ENCODE measurements at places on chromosomes 1 and 21.

GRCh38 chr1:216119600-216119999 lies 303.6 kb downstream of the USH2A start:
- no peak for DNase-seq

DNA sequence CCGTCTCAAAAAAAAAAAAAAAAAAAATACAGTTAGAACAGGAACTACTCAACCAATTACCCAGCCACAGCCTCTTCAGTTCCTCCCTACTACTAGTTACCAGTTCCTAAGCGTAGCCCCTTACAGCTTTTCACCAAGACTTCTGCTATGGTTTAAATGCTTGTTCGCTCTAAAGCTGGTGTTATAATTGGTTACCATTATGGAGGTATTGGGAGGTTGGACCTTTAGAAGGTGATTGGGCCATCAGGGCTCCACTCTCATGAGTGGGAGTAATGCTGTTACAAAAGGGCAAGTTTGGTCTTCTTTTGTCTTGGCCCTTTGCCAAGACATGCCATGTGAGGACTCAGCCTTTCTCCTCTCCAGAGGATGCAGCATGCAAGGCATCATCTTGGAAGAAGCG lies 3.0 kb upstream of the SMPDL3B start:
- DNase-seq: no peak

- DNase-seq: no peak
These were observed 328.5 kb downstream of the TBX15 start for GRCh38 chr1:118659646-118660045.

DNA sequence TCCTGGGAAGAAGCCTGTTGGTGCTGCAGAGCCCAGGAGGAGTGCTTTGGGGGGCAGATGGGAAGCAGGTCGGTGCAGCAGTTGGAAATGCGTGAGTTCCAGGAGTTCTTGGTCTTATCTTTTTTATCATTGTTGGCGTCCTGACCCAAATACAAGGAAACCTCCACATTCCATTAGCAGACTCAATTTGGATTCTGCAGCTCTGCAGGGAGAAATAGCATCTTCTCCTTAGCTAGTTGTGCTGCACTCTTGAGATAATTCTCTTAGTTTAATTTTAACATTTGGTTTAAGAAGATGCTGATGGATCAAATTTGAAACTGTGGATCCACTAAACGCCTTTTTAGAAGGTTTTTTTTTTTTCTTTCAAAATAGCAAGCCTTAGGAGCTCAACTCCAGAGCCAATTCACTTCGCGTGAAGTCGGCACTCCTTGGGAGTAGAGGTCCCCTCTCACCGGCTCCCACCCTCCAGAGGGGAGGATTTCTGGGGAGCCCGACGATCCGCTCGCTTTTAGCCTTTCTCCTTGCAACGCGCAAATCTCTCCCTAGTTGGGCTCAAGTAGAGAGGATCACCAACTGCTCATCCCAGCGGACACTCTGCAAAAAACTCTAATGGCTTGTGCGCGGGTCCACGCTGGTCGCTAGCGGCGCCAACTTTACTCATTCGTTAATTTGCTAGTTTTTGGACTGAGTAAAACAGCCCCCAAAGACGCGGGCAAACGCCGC lies 1.3 kb downstream of the PLD5 start:
- DNase-seq: no peak

DNA sequence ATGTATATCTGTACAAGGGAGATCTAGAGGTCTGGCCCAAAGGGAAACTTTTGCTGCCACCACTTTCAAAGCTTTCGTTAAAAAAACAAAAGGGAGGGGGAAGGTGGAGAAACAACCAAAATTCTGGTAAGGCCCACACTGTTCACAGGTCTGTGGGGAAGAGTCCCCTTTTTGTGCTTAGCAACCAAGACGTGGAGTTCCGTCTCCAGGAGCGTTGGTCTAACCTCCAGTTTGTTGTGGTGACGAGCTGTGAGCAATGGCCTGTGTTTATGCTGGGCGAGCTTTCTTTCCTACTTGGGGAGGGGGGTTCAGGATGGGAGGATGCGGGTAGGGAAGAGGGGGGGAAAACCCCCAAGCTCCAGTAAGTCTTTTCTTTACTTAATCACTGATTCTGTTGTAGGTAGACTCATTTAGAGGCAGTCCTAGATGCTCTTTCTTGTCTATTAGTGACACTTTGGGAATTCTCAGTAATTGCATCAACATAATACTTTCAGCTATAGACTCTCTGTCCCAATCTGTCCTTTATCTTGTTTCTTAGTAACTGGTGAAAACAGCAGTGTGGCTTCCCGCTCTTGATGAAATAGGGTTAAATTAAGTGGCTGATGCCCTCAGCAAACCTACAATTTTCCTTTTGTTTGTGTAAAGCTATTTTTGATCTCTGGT lies 1.5 kb downstream of the HIPK1 start:
- peak; percentile 59 for DNase-seq

- DNase-seq: no peak
These were observed 216.8 kb downstream of the TOMM20 start for GRCh38 chr1:234911787-234912186.

DNA sequence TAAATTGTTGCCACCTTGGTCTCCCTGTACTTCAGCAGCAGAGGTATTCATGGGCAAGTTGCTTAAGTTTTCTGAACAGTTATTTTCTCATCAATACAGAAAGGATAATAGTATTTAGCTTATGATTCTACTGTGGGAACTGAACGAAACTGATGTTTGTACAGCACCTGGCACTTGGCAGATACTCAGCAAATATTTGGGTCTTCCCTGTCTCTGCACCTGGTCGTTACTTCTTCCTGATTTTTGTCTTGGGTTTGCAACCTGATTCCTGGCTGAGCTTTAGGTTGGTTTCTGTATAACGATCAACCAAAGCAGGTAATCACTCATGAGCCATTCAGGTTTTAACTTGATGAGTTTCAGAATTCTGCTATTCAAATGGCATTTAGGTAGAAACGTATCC lies 490.6 kb downstream of the KIF26B start:
- DNase-seq: no peak

DNA sequence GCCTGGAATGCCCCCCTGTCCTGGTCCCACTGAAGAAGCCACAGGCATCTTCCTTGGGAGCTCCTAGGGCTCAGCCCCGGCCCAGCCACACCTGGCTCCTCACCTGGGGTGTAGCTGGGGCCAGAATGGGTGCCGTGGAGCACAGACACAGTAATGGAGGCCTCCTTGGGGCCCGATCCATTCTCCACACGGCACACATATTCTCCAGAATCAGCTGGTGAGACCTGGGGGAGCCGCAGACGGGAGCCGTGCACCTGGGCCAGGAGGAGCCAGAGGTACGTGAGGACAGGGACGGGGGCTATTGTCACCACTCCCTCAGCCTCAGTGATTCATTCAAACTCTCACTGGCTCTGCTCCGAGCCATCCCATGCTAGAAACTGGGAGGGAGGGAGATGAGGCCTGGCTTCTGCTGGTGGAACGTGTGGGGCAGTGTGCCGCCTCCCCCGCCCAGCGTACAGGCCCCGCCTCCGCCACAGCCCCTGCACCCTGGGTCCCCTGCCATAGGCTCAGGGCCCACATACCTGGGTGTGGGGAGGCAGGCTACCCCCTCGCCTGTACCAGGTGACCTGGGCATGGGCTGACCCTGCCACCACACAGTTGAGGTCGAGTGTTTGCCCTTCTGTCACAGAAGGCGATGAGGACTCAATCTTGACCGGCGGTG lies 42.2 kb downstream of the LDLRAD2 start:
- DNase-seq: no peak

GRCh38 chr1:76084029-76084627 lies 9.6 kb downstream of the ST6GALNAC3 start:
- DNase-seq: no peak

DNA sequence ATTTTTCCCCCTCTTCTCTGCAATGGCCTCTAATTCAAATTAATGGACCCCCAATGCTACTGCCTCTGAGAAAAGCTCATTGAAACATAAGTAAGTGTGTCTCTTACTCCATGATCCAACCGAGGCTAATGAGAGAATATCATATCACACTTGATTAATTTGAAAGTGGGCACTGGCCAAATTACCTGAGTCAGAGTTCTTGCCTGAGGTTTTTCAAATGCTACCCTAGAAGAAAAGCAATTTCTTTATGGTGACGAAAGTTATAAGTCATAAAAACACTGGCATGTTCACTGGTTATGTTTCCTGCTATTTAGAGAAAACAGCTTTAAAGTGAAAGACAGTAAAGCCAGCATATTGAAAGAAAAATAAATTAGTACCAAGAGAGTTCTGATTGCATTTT lies 368.8 kb upstream of the TMPRSS15 start:
- DNase-seq: no peak

DNA sequence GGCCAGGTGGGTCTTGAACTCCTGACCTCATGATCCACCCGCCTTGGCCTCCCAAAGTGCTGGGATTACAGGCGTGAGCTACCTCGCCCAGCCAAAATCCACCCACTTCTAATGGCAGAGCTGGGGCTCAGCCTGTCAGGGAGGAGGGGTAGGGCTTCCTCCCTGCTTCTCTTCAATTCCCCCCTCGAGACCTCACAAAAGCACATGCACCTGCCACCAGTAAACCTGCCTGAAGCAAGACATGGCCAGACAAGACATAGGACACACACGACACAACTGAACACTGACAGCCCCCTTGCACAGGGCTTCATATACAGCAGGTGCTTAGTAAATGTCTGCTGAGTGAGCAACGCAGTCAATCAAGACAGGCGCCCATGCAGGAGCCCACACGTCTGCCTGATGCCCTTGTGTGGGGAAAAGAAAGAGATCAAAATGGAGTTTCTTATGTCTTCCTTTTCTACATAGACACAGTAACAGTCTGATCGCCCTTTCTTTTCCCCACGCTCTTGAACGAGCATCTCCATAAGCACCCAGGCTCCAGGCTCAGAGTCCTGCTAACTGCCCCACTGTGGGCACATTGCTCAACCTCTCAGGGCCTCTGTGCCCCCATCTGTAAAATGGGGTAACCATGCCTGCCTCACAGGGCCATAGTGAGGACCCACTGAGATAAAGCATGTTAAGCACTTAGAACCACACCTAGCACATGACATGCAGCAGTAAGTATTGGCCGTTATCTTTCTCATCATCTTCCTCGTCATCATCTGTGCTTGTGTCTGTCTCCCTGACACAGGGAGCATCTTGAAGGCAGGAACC lies 8.8 kb downstream of the SDC3 start:
- no peak for DNase-seq

GRCh38 chr1:233443040-233443760 lies 115.7 kb downstream of the MAP3K21 start:
- DNase-seq: no peak

GRCh38 chr1:75937034-75937433 lies 4.8 kb upstream of the ASB17 start:
- no peak for DNase-seq

DNA sequence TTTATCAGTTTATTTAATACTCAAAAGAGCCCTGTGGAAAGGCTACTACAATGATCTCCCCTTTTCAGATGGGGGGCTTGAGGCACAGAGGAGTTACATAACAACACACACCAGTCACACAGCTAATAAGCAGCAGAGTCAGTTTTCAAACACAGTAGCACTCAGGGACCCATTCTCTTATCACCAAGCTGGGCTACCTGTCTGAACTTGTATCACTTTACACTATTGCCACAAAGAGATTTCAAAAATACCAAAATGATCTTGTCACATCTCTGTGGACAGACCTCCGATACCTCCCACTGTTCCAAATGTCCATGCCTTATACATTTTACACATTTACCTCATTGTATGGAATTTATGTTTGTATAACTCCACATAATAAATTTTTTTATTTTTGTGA lies 134.6 kb downstream of the TPR start:
- DNase-seq: no peak

- DNase-seq: no peak
These were observed 219.6 kb upstream of the POU3F1 start for GRCh38 chr1:38266197-38266520.

- no peak for DNase-seq
These were observed 27.0 kb upstream of the TIAM1 start for GRCh38 chr21:31370893-31371544.

GRCh38 chr21:46486481-46487126 lies 27.9 kb downstream of the DIP2A start:
- DNase-seq: no peak

DNA sequence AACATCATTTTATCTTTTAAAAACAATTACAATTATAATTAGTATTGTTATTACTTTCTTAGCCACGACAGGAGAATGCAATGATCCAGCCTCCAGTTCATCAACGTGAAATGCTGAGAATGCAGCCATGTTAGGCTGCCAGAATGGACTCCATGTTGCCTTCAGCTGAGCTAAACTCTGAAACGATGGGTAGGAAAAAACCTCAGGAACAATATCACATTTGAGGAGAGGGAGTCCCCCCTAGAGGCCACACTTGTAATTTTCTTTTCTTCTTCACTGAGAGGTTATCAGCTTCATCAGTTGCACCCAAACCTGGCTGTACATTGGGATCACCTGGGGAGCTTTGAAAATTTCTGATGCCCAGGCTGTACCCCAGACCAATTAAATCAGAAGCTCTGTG lies 34.6 kb upstream of the DNAH14 start:
- no peak for DNase-seq

- DNase-seq: no peak
These were observed 4.4 kb upstream of the CNN3 start for GRCh38 chr1:94931254-94931841.

DNA sequence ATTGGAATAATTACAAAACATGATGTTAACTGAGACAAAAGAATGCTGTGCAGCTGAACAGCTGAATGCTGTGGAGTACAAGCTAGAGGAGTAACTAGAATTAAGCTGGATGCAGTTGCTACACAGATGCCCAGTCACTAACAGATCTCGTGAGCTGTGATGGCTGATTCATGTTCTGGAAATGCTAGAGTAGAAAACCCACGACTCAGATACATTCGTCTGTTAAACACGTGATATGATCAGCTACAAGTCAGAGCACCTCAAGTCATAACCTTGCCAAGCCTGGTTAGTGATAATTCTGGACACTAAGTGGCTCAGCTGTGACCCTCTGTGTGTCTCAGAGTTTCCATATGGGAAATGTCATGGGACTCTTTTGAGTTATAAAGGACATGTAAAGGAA lies 89.7 kb upstream of the ESRRG start:
- DNase-seq: no peak

DNA sequence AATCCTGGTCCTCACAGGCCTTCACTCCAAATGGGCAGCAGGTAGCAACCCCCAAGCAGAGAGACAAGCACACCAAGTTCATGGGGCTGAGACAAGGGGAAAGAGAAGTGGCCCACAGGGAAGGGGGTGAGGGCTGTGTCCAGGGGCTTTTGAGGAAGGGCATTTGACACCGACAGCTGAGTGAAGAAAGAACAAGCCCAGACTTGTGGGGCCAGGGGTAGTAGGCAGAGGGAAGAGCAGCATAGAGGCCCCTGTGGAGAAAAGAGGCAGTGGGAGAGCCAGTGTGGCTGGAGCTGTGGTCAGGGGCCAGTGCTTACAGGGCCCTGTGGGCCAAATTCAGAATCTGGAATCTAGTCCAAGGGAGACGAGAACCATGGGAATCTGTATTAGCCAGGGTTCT lies 85.4 kb downstream of the IGSF21 start:
- DNase-seq: no peak

DNA sequence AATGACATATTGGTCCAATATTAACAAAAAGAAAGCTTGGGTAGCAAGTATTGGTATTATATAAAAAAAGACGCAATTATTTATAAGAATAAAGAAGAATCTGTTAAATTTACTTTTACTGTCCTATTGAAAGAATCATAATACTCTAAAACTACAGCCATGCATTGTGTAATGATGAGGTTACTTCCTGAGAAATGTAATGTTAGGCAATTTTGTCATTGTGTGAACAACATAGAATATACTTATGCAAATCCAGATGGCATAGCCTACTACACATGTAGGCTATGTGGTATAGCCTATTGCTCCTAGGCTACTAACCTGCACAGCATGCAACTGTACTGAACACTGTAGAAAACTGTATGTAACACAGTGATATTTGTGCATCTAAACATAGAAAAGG lies 121.2 kb upstream of the PTGFR start:
- DNase-seq: no peak

- no peak for DNase-seq
These were observed 58.8 kb downstream of the CAPZB start for GRCh38 chr1:19426294-19427086.
